ENCODE measurements at places on chromosomes 1 and 21.

GRCh38 chr1:29033829-29034466, 89.8 kb downstream of the TMEM200B start:
- no peak for DNase-seq

DNA sequence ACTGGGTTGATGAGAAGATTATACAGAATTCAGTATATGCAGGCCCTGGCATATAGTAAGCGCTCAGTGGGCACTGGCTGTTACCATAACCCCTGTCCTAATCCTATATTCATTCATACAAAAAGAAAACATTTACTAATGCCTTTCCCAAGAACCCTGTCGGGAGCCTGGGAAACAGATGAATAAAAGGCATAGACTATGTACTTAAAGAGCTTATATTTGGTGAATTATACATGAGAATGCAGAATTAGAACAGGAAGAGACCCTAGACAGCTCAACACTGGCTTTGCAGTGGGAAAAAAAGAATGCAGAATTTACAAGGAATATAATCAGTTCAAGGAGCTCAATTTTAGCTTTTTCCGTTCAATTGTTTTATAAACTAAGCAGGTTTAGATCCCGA, 10.9 kb downstream of the AK2 start:
- DNase-seq: no peak

DNA sequence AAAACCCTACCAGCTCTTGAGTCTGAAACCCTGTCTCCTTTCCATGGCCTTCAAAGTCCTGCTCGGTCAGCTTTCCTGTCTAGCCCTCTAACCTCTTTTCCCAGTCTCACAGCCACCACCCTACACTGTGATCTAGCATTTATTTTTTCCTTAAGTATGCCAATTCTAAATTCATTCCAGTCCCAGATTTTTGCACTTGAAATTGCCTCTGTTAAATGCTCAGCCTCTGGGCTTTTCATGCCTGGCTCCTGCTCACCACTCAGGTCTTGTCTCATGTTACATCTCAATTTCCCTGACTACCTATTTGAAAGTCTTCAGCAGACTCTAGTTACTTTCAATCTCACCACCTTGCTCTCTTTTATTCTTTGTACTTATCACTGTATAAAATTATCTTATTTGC, 176.2 kb downstream of the ADGRL4 start:
- DNase-seq: no peak

- peak; percentile 20 for DNase-seq
These were observed 1232.1 kb downstream of the MRPL39 start for GRCh38 chr21:24375201-24375600.

DNA sequence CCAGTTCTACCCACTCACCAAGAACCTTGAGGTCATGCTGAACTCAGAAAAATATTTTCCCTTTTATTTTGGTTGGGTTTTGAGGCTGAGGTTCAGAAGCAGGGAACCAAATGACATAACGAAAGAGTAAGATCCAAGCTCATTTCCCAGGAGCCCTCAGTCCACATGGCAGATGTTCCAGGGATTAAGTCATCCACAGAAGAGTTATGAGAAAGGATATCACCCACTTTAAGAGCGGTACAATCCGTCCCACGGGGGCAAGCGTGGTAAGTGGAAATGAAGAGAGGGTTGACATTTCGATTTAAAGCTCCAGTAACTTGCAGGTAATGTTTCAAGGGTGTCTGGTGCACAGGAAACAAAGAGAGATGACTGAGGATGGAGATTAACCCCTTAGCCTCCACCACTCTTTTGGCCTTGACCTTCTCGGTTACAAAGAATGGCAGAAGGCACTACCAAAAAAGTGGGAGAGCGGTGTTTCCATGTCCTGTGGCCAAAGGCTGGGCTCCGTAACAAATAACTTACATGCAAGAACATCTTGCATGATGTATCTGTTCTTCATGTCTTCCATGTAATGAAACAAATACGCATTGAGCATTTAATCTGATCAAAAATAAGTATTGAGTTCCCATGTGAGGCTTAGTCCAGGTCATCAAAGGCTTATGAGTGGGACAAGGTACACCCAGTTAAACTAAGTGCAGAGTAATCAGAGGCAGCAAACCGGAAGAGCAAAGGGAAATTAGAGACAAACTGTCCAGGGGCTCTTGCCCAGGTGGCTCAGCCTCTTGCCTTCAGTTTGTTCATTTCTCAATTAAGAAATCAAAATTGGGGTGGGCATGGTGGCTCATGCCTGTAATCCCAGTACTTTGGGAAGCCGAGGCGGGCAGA, 241.4 kb downstream of the TOMM20 start:
- DNase-seq: no peak

DNA sequence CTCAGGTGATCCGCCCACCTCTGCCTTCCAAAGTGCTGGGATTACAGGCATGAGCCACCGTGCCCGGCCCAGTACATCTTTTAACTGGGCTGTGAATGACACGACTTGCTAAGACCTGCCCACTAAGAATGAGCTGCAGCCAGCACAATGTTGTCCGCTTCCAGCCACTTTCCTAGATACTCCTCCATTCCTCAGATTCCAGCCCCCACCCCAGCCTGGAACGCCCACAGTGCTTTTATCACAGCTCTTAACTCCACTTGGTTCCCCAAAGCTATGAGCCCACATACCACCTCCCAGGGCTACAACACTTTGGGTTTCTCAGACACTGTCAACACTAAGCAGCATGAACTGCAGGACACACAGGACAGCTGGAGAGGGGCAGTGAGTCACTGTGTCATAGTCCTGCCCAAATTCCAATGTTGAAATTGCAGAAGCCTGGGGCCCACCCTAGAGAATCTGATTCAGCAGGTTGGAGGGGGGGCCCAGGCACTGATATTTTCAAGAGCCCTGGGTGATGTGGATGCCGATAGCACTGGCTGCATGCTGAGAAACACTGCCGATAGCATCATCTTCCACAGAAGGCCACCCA, 58.0 kb downstream of the ACBD3 start:
- no peak for DNase-seq

DNA sequence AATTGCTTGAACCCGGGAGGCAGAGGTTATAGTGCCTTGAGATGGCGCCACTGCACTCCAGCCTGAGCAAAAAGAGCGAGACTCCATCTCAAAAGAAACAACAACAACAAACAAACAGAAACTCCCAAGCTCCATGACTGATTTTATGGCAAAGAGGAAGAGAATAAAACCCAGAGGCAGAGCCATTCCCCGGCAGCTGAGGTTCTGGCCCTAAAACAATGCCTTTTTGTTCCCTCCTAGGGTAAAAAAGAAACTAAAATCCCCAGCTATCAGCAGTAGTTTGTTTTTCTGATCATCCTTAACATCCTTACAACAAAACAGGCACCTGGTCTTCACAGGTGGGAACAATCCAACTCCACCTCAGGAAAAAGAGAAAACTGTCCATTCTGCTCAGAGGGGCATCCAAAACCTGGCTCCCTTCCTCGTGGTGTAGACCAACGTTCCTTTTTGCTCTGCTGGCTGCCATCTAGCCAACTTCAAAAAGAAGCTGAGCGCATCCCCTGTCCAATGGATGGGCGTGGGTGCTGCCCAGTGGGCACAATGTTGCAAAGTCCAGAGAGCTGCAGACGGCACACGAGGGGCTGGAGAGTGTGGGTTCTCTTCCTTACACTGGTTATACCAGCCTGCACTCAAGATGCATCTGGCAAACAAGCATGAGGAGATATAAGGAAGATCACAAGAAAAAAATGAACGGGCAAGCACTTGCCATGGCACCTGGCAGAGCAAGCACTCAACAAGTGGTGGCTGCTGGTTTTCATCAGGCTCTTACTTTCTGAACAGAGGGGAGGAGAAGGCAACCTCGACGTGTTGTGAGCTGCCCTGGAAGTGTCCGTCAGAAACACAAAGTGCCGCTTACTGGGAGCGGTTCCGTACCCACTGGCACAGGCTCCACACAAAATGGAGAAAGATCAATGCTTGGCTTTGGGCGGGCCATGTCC, 54.7 kb downstream of the SLC66A1 start:
- no peak for DNase-seq

DNA sequence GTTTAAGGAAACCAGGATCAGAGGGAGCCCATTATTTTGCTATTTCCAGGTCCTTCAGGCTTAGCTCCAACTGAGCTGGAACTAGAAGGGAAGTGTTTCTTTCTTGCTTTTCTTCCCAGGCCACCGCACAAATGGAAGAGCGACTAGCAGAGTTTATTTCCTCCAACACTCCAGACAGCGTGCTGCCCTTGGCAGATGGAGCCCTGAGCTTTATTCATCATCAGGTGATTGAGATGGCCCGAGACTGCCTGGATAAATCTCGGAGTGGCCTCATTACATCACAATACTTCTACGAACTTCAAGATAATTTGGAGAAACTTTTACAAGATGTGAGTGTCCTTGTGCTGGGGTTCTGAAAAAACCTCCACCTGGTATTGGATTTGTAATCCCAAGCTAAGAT, 121.8 kb downstream of the PIK3R3 start:
- no peak for DNase-seq

DNA sequence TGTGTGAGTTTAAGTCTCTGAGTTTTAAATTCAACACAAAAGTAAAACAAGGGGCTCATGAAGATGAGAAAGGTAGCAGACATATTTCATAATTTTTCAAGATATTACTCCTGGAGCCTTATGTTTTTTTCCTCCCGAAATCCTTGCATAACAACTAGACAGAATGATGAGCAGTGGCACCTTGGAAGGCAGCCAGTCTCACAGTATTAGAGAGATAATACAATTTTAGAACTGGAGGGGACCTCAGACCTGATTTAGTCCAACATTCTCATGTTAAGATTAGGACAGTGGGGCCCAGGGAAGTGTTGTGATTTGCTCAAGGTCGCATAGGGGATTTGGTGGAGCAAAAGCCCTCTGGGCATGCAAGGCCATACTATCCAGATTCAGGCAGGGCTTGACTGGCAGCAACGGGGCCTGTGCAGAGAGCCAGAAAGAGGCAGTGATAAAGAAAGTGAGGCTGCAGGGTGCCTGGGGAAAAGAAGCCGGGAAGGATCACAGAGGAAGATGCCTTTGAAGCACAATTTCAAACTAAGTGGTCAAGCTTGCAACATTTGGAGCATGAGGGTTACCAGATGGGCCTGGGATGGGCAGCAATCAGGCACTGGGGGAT, 31.4 kb upstream of the BCL9 start:
- DNase-seq: no peak

All from stimulated activated CD4-positive, alpha-beta T cell treated with anti-CD3 and anti-CD28 coated beads, Interleukin-2, amount 100 ng/mL, for 24 hours (primary cell).